ENCODE measurements at places on chromosomes 3 and 15.

DNA sequence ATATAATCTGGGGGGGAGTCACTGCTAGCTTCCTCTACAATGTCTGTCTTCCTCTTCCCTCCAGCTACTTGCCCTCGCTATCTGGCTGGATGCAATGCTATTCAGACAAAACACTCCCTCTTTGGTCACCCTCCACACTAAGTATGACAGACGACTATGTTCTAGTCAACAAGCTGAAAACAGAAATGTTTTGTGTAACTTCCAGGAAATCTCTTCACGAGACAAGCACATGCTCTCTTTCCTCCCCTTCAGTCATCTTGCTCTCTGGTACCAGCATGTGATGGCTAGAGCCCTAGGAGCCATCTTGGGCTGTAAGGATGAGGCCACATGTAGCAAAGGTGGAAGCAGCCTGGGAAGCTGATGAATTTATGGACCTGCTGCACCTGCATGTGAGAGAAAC, 151.3 kb downstream of the ARRDC4 start:
- no peak for DNase-seq

- no peak for DNase-seq
Measured at GRCh38 chr15:65804252-65804931, 12.3 kb upstream of the DENND4A start.

DNA sequence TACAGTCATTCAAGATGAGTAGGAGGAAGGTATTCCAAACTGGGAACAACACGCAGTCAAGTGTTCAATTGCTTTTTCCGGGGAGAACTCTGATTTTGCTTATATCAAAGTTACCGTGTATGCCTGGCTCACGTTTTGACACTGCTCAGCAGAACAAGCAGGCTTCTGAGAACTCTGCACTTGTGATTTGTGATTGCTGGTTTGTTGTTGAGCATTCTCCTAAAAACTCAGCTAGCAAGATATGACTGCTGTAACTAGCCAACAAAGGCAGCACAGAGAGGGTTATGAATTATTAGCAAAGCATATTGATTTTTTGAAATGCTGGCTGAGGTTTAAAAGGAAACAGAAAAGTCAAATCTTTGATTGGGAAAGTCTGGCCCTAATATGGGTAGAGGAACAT, 151.7 kb downstream of the ZPLD1 start:
- DNase-seq, result no peak

- no peak for DNase-seq
Measured at GRCh38 chr3:152388631-152389030, 119.9 kb downstream of the MBNL1 start.

GRCh38 chr3:139353920-139354556, 10.2 kb downstream of the MRPS22 start:
- no peak for DNase-seq

- no peak for DNase-seq
Measured at GRCh38 chr15:26083896-26084295, 220.8 kb upstream of the ATP10A start.

DNA sequence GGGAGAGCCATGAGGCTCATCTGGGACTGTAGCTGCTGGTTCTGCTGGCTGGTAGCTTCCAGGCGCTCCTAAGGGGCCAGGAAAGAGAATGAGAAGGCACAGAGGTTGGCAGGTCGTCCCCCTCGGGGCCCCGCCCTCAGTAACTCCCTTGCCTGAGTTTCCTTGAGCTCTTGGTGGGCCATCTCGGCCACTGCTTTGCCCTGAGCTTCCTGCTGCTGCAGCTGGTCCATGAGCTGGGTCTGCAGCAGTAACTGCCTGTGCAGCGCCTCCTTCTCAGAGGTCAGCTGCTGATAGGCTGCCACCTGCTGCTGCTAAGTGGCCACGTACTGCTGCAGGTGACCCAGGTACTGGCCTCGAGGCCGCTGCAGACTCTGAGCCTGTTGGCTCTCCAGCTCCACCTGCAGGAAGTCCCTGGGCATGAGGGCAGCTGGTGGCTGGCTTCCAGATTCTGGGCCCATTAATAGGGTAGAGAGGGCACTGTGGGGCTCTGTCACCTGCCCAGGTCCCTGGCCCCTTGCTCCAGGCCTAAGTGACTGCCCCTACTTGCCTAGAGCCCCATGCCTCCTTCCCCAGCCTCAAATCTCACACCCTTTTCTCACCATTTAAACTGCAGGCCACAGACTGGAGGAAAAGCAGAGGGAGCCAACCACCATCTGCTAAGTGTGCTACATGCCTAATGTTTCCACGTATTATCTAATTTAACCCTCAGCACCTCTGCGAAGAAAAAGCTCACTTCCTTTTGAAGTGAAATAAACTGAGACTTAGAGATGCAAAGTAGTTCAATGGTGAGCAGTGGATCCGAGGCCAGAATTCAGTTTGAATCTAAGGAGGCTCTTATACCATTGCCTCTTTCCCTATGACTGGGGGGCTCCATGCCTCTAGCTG, 10.8 kb upstream of the VPS33B start:
- DNase-seq, result no peak

- no peak for DNase-seq
Measured at GRCh38 chr3:99505646-99506269, 132.6 kb upstream of the COL8A1 start.

Data from nucleus accumbens (tissue), 56 donors.